Effector memory CD8-positive, alpha-beta T cell (primary cell): ENCODE measurements at places on chromosomes 6 and 20.

DNA sequence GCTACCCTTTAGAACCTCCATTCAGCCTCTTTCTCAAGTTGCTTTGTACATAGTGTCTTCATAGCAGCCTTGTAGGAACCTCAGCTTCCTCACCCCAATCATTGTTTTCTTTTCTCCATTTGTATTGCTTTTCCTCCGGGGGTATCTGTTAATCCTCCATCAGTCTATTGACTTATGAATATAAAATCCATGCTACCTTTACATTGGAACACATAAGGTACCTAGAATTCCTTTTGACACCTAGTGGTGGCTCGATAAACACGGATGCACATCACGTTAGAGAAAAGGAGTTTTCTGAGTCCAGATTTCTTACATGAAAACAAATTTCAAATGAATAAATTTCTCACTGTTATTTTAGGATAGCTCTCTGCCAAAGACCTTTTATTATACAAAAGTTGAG is 6.3 kb upstream of the EDN1 start:
- DNase-seq, result no peak

- no peak for DNase-seq
Measured at GRCh38 chr6:5962794-5963193, 43.9 kb downstream of the NRN1 start.

- DNase-seq, result no peak
Measured at GRCh38 chr20:50294164-50295088, 103.8 kb downstream of the CEBPB start.

- no peak for DNase-seq
Measured at GRCh38 chr6:169445661-169446581, 192.3 kb upstream of the THBS2 start.

- no peak for DNase-seq
Measured at GRCh38 chr6:17606606-17607005, 6.5 kb downstream of the FAM8A1 start.

GRCh38 chr6:90217506-90218127 is 79.0 kb downstream of the BACH2 start:
- no peak for DNase-seq

- no peak for DNase-seq
Measured at GRCh38 chr6:137197684-137198645, 21.2 kb downstream of the IFNGR1 start.

DNA sequence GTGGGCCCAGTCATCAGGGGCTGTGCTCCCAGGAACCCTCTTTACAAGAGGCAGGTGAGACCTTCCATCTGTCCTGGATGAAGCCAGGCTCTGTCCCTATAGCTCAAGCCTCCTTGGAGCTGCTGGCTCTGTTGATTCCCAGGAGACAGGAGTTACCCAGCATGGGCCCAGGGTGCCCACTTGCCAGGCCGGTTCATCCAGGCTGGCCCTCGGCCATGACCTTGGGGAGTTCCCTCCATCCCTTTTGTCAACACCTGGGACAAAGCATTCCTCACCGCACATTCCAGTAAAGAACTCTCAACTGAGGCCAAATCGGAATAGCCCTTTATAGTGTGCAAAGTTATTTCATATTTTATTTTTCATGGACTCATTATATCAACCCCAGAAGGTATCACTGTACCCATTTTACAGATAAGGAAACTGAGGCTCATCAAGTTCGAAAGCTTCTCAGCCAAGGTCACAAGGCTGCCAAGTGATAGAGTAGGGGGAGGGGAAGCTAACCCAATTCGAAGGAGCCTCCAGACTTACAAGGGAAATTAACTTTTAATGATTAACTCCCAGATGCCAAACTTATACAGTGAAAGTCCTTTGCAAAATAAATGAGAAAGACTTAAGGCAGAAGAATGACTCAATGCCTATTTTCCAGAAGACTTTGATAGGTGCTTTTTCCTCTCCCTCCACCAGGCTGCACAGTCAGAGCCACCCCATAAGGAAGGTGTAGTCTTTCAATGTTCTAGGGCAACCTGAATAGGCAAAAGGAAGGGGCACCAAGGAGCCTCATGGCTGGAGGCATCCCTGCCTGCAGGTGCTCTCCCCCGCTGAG is 18.5 kb downstream of the SDC4 start:
- DNase-seq, result no peak

- no peak for DNase-seq
Measured at GRCh38 chr6:29790626-29791025, 37.0 kb upstream of the HLA-G start.

DNA sequence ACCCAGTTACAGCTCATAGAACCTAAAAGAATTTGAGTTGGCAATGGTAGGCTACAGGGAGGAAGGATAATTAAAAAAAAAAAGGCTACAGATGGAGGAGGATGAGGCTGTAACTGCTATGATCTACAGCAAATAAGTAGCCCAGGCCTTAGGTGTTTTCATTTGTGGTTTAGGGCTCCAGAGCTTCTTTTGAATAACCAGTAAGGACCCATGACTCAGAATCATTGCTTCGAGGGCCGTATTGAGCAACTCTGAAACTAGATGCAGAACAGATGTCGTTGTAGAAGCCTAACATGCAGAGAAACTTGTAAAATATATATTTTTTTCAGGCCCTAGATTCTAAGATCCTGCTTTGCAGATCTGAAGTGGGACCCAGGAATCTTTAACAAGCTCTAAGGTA is 19.0 kb upstream of the ASIP start:
- DNase-seq, result no peak

GRCh38 chr20:62030834-62031434 is 34.7 kb downstream of the TAF4 start:
- peak; percentile 7 for DNase-seq

- no peak for DNase-seq
Measured at GRCh38 chr6:123000244-123000770, 4.3 kb downstream of the CLVS2 start.

- DNase-seq, result no peak
Measured at GRCh38 chr6:37514837-37515236, 15.1 kb upstream of the CCDC167 start.

GRCh38 chr20:3777381-3777715 is 3.9 kb downstream of the SPEF1 start:
- no peak for DNase-seq

DNA sequence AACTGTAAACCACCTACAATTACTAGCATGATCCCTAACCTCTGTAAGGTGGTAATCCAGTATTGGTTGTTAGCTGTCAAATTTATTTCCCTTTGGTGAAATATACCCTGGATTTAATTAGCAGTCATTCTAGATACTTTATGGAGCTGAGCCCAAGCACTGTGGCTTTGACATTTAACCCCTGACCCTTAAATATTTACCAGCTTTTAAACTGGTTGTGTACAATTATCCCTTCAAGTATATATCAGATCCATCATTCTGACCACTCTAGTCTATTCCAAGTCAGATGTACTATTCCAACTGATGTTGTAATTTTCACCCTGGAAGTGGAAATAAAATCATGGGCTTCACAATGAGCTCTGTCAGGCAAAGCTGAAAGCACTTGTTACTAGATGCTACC is 229.6 kb downstream of the FOXC1 start:
- no peak for DNase-seq

GRCh38 chr6:76230711-76231110 is 158.2 kb upstream of the IMPG1 start:
- DNase-seq, result no peak

DNA sequence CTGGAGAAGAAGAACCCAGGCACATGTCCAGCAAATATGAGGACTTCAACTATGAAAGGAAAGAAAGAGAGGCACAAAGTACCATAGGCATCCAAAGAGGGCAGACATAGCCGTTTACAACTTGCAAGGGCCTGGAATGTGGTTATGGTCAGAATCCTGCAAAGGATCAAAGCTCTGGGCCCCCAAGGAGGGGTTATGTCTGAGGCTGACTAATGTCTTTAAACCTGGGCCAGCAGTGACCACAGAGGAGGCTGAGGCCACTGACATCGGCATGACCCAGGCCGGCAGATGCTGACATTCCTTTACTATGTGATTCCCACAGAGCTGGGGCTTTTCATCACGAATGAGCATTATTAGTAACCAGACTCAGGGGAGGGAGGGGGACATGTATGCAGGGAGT is 861.1 kb downstream of the DHX35 start:
- no peak for DNase-seq

- no peak for DNase-seq
Measured at GRCh38 chr6:164303102-164303964, 888.8 kb downstream of the QKI start.

DNA sequence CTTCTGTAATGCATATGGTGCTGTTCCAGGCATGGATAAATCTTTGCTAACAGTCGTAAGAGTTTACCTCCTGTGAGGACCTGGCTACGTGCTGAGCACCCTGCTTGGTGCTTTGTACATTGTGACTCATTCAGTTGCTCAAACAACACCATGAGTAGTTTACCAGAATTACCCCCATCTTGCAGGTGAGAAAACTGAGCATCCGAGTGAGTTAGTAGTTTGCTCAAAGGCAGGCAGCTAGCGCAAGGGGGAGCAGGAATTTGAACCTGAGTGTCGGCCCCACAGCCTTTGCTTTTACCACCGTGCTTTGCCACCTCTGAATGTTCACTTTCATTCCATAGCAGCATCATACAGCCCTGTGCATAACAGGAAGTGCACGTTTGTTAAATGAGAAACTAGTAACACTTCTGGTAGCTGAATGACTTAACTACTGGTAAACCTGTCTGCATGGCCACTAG is 121.9 kb downstream of the MTHFD1L start:
- DNase-seq, result peak; percentile 27

DNA sequence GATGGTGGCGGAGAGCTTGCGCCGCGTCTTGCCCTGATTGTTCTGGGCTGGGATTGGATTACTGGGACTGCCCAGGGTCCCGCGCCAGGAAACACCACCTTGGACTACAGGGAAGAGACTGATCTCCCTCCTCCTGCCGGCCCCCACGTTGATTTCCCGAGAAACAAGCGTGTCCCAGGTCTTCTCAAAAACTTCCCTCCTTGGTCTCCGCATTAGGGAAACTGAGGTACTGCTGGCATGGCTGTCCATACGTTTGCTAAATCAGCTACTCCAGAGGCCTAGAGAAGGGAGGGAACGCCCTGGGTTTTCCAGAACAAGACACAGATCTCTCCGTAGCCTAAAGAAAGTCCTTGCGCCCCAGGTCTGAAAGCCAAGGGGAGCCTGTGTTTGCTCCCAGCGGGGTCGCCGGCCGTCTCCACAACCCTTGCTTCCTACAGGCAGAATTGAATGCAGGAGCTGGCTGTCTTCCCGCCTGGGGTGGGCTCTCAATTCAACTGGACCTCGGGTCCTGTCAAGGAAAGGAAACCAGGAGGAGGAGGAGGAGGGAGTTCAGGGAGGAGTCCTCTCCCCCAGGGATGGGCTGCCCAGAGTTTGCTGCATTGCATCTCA is 29.2 kb downstream of the TFAP2A start:
- DNase-seq, result no peak

DNA sequence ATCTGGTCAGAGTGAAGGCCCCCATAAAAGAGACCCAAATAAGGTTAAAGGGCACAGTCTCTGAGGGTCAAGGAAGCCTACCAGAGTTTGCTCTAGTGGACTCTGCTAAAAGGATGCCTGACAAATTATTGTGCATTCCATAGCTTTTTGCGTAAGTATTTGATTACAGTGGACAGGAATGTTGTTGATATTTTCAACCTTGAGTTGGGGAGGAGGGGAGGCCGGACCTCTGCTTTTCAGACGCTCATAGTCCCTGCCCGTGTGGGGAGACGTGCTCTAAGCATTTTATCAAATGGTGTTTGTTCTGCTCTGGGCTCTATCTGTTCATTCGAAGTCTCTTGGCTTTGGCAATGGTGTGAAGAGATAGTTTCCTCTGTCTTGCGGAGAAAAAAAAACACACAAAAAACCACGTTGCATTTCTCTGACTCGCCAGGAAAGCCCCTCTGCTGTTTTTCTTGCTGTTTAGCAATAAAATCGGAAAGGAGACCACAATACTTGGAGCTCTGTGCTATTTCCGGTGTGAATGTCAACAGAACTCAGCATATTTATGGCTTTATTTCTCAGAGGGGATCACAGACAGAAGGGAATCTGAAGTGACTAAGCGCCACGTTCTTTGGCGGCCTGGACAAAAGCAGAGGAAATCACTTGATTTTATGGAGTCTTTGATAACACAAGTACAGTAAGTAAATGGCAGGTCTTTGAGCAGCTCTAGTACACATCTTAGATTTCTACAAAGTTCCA is 159.8 kb downstream of the ZFP64 start:
- peak; percentile 35 for DNase-seq

GRCh38 chr6:45822873-45823272 is 192.8 kb downstream of the CLIC5 start:
- no peak for DNase-seq

GRCh38 chr6:5981126-5982026 is 25.3 kb downstream of the NRN1 start:
- DNase-seq, result no peak

DNA sequence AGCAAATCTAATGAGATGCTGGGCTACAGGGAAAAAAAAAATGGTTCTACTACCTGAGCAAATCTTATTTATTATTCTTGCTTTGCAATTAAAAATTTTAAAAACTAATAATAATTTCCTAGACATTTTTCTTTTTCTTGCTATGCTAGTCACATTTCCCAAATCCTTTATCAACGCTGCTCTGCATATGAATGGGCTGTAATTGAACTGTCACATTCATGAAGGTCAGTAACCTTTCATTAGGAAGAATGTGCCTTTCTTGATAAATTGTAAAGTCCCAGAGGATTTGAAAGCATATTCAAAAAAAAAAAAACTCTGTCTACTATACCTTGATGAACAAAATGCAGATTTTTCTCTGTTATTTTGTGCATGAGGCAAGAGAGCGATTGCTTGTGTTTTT is 538.7 kb upstream of the ID4 start:
- DNase-seq, result no peak

DNA sequence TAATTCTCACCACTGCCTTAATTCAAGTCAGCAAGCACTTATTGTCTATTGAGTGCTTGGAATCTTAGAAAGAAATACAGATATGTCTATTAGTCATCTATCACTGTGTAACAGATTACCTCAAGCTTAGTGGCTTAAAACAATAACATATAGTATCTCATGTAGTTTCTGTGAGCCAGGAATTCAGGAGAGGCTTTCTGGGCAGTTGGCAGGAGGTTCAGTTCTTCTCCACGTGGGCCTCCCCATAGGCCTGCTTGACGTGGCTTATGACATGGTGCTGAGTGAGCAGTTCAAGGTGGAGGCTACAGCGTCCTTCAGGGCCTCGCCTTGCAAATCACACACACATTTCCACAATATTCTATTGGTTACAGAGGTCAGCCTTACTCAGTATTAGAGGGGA is 69.7 kb downstream of the DTD1 start:
- DNase-seq, result no peak

DNA sequence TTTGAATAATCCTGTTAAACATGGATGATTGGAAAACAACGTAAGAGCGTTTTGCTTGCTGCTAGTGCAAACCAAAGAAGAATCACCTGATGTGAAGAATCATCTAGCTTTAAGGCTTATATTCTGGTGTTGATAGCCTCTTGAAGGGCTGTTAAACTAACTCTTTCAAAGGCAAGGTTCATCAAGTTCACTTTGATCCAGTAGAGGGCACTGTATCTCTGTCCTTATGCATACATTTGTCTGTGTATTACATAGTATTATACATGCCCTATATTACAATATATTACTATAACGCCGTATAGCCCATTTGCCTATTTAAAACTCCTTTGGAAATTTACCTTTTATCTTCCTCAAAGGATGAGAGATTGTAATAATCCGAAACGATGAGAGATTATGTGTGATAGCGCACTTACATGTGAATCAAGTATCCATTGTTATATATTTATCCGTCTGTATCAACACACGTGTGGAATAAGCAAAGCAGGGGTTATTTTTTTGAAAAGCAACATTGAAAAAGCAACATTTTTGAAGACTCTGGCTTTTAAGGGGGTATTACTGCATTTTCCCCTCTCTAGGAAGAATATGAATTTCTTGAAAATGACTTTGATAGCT is 50.8 kb upstream of the NRN1 start:
- DNase-seq, result no peak

- DNase-seq, result no peak
Measured at GRCh38 chr20:63156221-63156671, 59.7 kb downstream of the YTHDF1 start.
